ENCODE measurements at places on chromosomes 4 and X.

DNA sequence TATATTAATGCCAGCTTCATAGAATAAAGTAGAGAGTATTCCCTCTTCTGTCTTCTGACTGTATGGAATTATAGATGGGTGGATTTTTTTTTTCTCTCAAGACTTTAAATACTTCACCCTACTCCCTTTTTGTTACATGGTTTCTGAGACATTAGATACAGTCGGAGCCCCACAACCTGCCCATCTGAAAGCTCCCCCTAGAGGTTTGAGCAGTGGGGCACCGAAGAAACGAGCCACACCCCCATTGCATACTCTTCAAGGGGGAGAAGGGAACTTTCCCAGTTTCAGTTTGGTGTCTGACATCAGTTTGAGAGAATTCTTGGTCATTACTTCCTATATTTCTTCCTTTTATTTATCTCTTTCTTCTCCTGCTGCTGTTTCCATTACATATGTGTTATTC, 437.6 kb upstream of the AGA start:
- no peak for DNase-seq

- no peak for DNase-seq
These were observed 1.4 kb upstream of the KLF3 start for GRCh38 chr4:38662522-38663089.

DNA sequence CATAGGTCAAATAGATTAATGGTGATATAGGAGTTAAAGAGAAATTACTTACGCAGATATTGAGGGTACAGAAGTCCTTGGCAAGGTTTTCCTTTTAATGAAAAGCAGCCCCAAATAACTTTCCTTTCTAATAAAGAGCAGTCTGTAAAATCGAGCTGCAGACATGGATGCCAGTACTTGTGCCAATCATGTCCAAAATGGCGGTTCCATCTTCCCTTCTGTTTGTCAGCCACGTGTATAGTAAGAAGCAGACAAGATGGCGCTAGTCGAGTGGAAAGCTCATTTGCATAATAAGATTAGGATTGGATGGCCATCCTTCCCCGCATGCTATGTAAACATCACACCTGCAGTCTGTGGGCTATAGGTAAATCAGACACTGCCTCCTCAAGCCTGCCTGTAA, 68.5 kb downstream of the FGFBP1 start:
- no peak for DNase-seq

GRCh38 chr4:64584125-64584524, 174.9 kb upstream of the TECRL start:
- no peak for DNase-seq

DNA sequence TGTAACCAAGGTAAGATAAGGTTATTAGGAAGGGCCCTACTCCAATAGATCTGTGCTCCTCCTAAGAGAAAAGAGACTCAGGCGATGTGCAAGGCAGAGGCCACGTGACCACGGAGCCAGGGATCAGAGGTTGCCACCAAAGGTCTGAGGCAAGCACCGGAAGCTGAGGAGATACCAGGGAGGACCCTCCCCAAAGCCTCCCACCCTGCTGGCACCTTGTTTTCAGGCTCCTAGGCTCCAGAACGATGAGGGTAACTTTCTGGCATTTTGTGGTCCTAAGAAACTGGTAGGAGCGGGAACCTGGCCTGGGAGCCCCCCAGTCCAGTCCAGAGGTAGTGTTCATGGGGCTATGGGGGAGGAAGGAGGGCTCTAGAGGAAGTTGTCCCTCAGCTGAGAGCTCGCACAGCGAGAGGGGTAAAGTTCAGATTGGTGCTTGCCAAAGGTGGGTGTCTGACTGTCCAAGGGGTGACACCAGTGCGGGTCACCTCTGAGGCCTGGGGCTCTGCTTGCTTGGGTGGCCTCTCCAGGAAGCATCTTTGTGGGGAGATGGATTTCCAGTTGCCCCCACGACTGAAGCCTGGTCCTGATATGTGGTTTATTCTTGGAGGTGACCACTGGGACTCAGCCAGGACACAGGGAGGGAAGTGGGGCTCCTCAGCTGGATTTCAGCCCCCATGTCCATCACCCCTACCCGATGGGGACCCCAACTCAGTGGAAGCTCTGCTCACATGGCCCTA, 7.5 kb upstream of the LETM1 start:
- DNase-seq: no peak

GRCh38 chrX:16654093-16654492, 4.1 kb downstream of the S100G start:
- no peak for DNase-seq

DNA sequence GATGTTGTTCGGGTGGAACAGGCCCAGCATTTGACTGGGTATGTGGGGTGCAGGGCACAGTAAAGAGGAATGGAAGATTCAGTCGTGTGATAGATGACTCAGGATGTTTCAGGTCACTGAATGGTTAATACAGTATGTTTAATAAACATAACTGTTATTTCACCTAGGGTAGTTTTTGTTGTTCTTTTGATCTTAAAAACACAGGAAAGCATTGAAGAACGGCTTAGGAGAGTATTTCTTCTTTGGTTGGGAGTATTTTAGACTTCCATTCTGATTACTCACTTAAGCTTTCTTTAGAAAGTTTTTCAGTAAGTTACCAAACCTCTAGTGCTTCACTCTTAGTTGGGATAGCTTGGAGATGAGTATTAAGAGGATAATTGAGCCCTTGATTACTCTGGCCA, 62.3 kb downstream of the STAG2 start:
- DNase-seq: no peak

GRCh38 chrX:45621376-45622041, 420.8 kb upstream of the DIPK2B start:
- DNase-seq: no peak

DNA sequence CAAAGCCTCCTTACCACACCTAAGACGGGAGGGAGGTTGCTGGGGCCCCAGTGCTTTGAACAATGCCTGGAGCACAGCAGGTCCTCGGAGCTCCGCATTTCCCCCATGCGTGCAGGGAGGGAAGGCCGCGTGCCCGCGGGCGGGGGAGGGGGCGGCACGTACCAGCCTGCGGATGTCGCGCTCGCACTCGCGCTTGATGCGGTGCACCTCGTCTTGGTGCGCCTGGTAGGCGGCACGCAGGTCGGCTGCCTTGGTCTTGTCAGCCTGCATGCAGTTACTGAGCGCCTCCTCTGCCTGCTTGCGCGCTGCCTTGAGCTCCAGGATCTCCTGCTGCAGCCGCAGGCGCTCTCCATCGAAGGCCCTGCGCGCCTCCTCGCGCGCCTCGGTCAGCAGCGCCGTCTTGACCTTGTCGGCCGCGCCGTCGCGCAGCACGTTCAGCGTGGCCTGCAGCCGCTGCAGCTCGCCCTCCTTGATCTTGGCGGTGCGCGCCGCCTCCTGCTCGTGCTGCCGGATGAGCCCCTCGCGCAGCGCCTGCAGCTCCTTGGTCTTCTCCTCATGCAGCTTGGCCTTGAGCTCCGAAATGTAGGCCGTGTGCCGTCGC, 87.2 kb upstream of the C4orf50 start:
- no peak for DNase-seq

DNA sequence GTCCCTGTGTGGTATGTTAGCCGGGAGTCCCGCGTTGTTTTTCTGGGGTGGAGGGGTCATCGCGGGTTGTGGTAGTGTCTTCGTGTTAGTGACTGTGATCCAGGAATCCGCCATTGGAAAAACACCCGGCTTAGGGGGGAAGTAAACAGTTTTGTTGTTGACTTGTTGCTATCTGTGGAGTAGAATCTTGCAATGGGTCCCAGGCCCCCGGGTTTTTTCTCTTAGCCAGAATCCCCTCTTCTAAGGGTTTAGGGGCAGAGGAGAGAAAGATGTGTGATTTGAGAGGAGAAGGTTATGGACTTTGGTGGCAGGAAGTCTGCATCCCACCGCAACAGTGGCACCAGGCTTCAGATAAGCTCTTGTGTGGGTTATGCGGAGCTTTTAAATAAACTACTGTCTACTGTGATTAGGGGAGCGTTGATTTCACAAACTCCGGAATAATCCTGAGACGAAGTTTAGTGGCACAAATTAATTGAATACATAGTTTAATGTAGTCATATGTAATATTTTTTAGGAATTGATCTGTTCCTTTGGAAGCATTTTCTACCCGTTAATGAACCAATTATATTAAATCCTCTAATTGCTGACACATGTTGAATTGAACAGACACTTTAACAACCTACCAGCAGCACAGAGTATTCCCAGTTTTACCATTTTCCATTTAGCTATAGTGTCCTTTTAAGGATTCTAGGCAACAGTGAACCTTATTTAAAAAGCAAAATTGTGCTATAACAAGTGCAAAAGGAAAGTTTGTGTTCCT, 1.4 kb downstream of the DDX3X start:
- no peak for DNase-seq

GRCh38 chr4:185592845-185593488, 57.7 kb upstream of the PDLIM3 start:
- DNase-seq: no peak

DNA sequence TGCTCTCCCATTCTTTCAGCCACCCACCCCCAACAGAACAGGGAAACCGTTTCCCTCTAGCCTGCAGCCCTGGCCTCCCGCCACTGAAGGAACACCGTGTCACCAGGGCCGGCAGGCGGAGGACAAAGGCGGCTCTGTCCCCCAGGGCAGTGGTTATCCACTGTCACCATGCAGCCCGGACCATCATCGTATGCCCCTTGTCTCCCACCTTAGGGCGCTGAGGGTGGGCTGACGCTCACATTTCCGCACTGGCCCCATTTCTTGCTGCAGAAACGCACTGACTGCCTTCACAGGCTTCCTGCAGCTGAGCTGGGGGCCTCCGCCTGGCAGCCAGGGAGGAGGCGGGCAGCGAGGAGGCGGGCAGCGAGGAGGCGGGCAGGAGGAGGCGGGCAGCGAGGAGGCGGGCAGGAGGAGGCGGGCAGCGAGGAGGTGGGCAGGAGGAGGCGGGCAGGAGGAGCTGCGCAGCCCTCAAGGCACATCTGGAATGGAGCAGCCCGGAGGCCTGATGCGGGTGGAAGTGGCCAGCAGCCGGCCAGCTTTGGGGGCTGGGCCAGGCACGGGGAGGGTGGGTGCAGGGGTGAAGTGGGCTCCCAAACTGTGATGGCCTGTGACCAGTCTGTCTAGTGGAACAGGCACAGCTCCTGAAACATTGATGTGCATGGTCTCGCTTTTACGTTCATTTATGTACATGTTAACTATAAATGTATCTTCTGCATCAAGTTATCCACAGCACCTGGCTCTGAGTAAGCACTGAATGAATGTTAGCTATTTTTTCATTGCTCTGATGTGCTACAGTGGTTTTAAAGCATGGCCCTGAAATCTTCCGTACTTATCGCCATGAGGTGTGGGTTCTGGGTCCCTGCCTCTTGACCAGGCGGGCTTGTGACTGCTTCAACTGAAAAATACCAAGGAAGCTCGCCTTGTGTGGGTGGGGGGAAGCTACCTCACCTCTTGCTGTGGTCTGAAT, 20.6 kb upstream of the KIAA0232 start:
- no peak for DNase-seq

- DNase-seq: no peak
These were observed 127.4 kb downstream of the FAM53A start for GRCh38 chr4:1556541-1557220.

DNA sequence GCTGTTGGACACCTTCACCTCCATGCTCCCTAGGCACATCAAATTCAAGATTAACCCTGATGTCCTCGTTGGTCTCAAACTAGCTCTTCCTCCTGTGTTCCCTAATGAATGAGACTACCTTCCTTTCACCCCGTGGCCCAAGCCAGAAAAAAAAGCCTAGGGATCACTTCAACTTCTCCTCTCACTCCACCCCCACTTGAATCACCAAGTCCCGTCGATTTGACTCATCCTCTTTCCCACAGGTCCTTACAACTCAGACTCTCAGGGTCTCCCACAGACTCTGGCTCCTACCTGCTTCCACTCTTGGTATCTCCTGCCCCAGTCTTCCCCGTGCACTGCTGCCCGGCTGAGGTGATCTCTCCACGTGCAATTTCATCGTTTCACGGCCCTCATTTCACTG, 8.5 kb downstream of the SLC25A43 start:
- no peak for DNase-seq

DNA sequence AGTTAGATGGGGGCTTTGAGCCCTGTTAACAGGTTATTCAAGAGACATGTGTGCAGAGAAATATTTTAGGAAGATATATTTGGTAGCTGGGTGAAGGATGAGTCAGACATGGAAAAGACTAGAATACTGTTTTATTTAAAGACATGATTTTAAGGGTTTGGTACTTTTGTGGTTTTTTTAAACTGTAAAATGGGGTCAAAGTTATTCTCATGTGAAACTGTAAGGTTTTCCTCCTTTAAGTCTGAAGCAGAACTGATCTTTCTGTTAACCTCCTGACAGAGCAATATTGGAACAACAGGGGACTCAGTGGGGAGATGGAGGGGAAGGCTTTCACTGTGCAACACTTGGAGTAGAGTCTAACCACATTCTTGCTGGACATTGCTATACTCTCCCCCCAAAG, 112.4 kb upstream of the LSM6 start:
- no peak for DNase-seq

DNA sequence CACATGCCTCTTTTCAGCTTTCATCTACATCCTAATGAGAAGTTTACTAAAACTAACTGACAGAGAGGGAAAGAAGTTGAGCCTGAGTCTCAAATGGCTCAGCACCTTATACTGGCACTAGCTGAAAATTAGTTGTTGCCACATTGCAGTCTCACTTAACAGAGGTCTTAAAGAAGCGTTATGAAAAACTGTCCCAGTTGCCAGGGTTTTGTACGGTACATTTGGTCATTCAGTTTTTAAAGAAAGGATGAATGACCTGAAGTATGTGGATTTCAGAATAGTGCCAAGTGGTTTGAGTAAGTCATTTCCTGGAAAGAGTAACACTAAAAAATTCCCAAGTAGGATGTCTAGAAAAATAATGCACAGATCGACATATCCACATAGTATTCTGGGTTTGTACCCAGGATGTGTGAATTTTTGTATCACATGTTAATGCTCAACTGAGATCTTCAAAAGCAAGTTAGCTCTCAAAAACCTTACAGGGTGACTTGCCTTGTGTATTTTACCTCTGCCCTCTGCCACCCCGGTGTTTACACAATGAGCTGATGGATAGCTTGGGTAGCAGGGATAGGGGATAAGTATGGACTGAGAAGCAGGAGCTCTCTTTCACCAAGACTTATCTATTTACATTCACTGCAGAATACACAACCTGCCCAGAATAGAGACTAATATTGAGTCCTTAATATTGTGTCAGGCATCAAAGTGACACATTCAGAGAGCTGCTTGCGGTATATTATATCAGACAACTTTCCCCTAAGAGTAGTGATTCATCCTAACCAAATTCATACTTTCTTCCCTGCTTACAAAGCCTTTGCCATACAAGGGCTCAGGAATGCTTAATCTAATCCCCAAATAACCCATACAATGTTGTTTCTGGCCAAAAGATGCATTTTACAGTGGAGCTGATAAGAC, 1075.7 kb upstream of the PABPC4L start:
- no peak for DNase-seq

DNA sequence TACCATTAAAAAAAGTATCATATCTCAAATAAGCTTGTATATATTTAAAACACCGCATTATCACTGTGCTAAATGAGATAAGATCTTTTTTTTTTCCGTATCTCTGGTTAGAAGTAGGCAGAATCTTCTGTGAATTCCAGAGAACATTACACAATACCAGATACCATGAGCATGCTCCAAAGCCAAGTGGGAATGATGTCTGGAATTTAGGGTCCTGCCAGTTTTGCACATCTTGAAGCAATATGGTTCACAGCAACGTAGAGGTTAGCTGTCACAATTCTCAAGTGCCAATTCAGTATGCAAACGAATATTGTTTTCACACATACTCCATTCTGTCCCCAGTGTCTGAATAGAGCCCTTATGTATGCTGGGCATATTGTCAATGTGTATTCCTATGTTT, 127.5 kb upstream of the NEIL3 start:
- DNase-seq: no peak

- DNase-seq: no peak
These were observed 1.8 kb upstream of the EXOSC9 start for GRCh38 chr4:121799208-121799823.

GRCh38 chrX:67544281-67545035, 637 bp downstream of the AR start:
- no peak for DNase-seq

GRCh38 chrX:31705816-31706215, 634.0 kb upstream of the FTHL17 start:
- DNase-seq: no peak
